ENCODE measurements at places on chromosomes 4 and X.

DNA sequence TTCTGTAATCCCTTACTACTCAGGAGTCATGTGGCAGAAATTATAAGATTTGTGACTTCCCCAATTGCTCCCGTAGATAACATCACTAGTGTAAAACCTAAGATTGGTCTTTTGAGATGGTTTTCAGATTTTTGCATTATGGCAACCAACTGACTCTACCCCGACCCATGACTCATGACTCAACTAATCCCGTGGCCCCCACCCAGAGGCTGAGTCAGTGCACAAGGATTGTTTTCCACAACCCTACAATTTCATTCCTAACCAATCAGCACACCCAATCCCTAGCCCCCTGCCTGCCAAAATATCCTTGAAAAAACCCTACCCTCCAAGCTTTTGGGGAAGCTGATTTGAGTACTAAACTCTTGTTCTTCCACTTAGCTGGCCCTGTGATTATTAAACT is 109.4 kb upstream of the FAM9C start:
- DNase-seq, result peak; percentile 69

DNA sequence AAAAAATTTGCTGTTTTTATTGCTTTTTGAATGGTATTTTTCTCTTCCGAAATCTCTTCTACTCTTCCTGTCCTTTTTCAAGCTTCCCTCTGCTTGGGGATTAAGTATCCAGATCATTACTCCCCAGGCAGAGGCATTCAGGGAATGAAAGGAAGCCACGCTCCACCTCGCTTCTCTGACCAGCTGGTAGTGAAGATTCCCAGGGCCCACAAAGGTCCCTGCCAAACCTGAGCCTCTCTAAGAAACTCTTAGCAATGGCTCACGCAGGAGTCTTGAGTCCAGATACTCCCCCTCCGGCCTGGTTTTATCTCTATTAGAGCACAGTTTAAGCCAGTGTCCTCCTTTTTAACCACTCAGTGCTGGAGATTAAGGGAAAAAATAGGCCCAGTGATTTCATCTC is 51.4 kb upstream of the SOD3 start:
- DNase-seq, result no peak

GRCh38 chrX:75547783-75548182 is 24.9 kb upstream of the ZDHHC15 start:
- peak; percentile 0 for DNase-seq

DNA sequence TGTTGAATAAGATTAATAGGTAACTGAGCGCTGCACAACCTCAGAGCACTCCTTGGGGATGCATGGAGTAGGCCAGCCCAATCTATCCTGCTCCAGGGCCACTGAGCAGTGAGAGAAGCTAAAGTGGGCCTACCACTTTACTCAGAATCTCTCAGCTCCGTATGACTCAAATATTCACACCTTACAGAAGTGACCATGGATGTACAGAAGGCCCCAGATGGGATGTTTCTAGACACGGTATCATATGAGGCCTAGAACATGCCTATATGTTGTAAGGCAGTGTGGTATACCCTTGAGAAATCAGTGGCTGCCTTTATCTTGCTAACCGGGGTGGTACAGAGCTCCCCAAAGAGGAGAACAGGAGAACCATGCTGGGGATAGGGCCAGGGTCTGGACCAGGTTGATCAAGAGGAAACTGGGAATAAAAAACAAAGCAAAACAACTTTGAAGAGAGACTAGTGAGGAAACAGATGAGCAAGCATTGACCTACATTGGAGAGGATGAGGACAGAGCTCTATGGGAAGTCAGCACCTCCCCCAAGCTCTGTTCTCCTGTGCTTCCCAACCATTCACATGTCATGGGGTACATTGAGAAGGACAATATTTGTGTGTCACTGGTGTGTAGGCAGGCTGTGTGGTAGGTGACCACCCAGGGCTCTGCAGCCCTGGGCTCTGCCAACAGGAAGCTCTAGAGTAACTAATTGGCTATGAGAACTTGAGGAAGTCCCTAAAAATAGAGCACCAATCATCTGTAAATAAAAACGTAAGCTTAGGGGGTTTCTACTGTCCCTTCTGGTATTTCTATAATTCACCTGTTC is 31.4 kb downstream of the HOPX start:
- no peak for DNase-seq

DNA sequence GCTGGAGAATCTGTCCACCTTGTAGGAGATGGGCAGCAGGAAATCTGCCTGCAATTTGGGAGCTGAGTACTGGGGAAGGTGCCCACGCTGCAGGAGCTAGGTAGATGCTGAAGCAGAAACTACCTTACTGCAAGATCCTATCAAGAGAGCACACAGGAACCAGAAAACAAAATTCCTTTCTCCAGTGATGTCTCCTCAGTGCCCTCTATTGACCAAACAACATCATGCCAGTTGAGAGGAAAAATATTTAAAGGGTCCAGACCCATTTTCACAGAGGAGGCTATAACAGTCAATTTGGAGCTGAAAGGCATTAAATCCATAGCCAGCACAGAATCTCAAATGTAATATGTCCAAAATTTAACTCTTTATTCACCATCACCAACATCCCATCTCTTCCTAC is 406.8 kb downstream of the SLITRK2 start:
- no peak for DNase-seq

GRCh38 chr4:175309041-175309440 is 390.9 kb downstream of the ADAM29 start:
- no peak for DNase-seq

GRCh38 chrX:39636481-39636880 is 461.3 kb downstream of the BCOR start:
- DNase-seq, result no peak

- DNase-seq, result peak; percentile 75
These were observed 11.0 kb downstream of the VEGFC start for GRCh38 chr4:176781739-176782100.

DNA sequence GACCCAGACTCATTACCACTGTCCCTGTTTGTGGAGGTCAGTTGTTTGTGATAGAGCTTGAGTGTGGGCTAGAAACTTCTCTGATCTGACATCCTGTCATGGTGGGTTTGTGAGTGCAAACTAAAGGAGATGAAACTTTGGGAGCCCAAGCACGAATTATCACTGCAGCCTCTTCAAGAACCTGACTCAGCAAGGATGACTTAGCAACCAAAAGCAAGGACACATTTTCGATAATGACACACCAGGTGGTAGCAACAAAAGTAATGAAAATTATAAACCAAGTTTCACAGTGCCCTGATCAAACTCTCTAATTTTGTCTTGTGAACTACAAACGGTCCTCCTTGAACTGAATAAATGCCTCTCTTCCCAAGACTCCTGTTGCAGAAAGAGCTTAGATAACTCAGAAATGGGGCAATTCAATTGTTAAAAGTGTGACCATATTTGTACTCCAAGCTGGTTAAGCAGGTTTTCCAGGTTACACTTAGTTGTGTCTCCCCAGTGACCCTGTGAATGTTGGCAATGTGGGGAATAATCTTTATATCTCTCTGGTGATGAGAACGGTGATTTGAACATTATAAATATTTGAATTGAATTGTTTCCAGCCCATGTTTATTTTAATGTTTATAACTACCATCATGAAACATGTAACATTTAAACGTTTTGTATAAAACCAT is 52.6 kb upstream of the ATP8A1 start:
- DNase-seq, result no peak

DNA sequence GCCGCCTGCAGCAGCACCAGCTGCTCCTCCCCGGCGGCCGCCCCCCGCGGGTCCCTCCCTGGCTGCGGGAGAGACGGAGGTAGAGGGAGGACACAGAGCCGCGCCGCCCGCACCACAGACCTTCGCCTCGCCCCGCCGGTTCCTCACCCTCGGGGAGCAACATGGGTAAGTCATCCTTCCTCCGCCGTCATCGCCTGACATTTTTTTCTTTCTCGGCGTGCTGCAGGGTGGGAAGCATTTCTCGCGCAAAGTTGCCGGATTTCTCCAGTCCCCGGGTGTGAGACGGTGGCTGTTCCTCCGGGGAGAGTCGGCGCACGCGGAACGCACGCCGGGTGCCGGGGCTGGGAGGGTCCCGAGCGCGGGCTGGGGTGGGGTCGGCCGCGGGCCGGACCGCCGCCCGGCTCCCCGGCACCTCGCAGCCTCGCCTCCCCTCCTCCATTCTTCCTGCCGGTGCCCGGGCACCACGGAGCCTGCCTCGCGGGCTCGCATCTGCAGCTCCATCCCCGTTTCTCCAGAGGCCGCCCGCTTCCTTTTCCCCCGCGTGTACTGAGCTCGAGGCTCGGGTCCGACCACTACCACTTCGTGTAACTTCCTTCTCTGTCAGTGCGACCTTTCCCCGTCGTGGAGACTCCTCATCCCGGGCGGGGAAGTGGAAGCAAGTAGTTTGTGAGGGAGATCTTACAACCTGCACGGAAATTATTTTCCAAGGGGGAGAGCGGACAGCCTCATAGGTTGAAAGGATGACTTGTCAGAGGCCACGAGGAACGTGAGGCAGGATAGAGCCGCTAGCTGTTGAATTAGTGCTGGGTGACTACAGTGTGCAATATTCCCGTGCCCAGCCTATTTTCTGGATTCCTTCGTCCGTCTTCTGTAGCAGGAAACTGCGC is 464 bp downstream of the RAP1GDS1 start:
- DNase-seq, result peak; percentile 90

- no peak for DNase-seq
These were observed 411.2 kb downstream of the SPOCK3 start for GRCh38 chr4:166823126-166823525.

DNA sequence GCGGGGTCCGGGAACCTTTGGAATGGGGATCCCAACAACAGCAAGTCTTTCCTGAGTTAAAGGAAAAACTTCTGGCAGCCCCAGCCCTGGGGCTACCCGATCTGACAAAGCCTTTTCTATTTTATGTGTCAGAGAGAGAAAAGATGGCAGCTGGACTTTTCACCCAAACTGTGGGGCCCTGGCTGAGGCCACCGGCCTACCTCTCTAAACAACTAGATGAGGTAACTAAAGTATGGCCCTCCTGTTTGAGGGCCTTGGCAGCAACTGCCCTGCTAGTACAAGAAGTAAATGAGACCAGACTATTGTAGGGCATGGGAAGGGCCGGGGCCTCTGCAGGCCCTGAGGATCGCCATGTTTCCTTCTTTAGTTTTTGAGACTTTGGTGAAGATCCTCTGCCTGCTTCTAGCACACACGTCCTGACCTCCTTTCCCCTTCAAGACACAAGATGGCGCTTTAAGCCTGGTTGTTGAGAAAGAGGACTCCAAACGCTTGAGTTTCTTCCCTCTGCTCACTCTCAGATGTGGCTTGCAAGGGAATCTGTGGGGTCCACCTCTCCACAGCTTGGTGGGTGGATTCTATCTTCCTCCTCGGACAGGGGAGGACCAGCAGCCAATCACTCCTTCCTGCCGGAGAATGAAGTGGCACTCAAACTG is 18.5 kb upstream of the DRD5 start:
- DNase-seq, result peak; percentile 83

- peak; percentile 15 for DNase-seq
These were observed 26.7 kb upstream of the STS start for GRCh38 chrX:7120878-7121219.

DNA sequence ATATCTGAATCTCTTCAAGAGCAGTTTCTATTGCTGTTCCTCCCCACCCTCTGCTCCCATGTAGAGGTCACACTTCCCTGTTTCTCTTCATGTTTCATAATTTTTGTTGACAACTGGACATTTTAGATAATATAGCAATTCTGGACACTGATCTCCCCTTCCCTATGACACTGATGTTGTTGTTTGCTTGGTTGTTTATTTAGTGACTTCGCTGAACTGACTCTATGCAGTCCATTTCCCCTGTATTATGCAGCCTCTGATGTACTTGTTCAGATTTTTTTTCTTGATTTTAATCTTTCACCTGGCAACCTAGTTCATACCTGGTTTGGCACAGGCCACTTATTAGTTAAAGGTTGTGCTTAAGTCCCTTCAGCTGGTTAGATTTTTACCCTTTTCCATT is 29.2 kb downstream of the CLDN2 start:
- DNase-seq, result no peak

DNA sequence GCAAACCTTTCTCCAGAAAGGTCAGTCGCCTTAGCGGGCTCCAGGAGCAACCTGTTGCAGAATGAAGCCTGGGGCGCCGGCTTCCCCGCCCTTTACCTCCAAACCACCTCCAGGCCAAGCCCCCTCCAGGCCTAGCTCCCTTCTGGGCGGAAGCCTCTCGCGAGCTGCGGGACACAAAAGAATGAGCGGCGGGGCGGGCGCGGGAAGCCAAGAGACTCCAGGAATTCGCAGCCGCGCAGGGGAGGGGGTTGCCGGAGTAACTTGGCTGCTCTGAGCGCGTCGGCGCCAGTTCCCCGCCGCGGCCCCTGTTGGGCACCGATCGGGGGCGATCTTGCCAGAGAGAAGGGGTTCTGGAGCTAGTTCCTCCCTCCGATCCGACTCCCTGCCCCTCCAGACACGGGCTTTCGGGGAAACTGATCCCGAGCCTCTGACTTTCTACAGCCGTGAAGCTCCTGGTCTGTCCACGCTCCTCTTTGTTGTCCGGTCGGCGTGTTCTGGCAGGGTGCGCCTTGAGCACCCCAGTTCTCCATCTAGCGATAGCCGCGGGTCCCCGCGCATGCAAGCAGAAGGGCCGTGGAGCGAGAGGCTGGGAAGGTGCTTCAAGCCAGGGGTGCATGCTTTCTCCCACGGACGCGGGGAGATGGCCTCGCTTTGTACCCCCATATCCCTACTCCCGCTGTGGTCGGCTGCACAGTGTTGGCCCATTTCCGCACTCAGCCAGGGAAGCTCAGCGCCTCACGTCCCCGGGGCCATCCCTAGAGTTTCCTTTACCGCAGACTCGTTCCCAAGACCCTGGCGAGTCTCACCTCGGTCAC is 1.2 kb downstream of the PROM1 start:
- peak; percentile 25 for DNase-seq

DNA sequence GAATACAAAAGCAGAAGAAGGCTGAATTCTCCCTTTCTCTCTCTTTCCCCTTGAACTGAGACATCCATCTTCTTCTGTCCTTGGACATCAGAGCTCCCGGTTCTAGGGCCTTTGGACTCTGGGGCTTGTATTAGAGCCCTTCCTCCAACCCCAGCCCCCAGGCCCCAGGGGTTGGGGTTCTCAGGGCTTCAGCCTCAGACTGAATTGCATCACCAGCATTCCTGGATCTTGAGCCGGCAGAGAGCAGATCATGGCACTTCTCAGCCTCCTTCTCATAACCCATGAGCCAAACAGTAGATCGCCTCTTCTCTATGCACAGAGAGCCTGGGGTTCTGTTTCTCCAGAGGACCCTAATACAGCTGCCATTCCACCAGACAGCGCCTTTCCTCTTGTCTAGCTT is 25.3 kb upstream of the CLDN24 start:
- DNase-seq, result peak; percentile 60

- DNase-seq, result no peak
These were observed 248.1 kb downstream of the USP46 start for GRCh38 chr4:52410971-52411370.

DNA sequence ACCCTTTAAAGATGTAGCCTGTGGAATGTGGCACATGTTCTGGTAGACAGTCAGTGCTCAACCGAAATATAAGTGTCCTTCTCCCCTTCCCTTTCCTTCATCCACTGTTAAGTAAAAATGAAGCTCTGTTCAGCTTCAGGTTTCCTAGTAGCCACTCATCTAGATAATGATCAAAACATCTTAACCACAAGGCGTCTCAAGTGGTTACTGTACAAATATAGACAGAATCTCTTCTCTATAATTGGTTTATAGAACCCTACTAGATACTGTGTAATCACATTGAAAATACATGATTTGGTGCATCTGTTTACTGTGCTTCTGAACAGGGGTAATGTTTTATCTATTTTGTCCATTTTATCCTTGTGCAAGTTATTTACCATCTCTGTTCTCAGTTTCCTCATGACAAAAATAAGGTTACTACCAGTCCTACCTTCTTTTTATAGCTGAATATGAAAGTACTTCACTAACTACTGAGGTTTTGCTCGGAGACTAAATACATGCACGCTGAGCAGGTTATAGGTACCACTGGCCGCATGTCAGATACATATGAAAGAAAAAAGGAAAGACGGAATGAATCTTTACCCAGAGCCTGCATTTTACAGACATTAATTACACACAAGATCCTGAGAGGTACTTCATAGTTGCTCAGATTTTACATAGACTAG is 20.3 kb upstream of the SLC25A4 start:
- DNase-seq, result no peak

Measured in GM23248 (cell line).